ENCODE measurements at places on chromosomes 16 and 17.

- no peak for DNase-seq
Observed at GRCh38 chr17:77723909-77724875, 234.3 kb upstream of the TNRC6C start.

GRCh38 chr16:76183647-76184046 lies 93.6 kb upstream of the CNTNAP4 start:
- no peak for DNase-seq

- no peak for DNase-seq
Observed at GRCh38 chr16:72164691-72165090, 7.3 kb downstream of the PMFBP1 start.

DNA sequence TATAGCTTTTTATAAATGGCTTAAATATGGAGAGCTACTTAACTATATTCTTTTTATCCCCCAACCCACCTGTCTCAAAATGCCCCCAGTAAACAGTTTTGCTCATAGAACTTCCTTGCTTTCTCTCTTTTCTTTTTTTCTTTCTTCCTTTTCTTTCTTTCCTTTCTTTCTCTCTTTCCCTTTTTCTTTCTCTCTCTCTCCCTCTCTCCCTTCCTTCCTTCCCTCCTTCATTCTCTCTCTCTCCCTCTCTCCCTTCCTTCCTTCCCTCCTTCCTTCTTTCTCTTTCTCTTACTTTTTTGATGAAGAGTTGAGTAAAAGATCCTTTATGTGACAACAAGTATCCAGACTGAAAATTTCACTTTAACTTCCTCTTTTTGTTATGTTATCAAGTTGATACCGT lies 48.2 kb downstream of the KCNJ2 start:
- DNase-seq, result no peak

GRCh38 chr17:61335105-61335844 lies 64.4 kb upstream of the TBX2 start:
- DNase-seq, result no peak

DNA sequence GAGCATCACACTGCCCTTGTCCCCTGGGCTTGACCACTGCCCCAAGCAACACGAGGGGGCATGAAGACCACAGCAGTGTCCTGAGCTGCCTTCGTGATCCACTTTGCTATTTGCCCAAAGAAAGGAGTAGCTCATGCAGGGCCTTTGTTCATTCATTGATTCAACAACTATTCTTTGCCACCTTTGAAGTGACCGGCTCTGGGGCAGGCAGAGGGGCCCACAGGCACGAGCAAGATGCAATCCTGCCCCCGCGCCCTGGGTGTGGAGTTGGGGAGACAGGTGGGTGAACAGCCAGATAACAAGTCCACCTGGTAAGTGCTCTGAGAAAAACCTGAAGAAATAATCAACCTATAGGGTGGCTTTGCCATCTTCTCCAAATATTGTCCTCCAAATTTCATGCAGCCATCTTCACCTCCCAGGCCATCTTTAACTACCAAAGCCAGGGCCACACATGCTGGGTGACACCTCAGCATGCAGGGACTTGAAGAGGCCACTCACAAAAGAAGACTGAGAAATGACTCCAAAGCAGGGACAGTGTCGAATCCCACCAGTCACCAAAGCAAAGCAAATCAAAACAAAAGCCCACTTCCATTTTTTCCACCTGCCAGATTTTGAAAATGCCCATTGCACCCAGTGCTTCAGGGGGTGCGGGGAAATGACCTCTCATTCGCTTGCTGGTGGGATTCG lies 18.2 kb upstream of the RBFOX3 start:
- no peak for DNase-seq

- no peak for DNase-seq
Observed at GRCh38 chr16:54429029-54429428, 142.4 kb upstream of the IRX3 start.

- no peak for DNase-seq
Observed at GRCh38 chr17:31067691-31068184, 27.0 kb upstream of the NF1 start.

DNA sequence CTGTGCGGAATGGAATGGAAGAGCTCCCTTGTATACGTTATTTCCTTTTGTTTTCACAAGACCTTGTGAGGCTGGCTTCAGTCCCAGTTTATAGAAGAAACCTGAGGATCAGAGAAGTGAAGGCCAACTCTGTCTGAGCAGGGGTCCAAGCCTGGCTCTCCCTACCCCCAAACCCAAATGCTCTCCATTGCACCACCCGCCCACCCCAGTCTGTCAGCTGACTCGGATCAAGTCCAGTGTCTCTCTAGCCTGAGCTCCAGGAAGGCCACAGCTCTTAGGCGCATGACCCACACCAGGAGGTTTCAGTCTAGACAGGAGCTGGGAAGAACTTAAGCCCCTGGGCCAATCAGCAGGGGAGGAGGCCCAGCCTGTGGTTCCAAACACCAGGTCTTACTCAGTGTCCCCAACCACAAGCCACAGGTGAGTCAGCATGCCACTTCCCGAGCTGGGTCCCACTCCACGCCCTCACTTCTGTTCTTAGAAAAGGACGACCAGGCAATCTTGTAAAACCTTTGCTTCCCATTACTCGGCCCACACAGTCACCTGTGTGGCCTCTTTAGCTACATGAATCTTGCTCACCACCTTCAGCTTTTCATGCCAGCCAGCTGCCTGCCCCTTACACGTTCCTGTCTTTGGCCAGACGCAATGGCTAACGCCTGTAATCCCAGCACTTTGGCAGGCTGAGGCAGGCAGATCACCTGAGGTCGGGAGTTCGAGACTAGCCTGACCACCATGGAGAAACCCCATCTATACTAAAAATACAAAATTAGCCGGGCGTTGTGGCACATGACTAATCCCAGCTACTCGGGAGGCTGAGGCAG lies 27.8 kb downstream of the TK2 start:
- no peak for DNase-seq

DNA sequence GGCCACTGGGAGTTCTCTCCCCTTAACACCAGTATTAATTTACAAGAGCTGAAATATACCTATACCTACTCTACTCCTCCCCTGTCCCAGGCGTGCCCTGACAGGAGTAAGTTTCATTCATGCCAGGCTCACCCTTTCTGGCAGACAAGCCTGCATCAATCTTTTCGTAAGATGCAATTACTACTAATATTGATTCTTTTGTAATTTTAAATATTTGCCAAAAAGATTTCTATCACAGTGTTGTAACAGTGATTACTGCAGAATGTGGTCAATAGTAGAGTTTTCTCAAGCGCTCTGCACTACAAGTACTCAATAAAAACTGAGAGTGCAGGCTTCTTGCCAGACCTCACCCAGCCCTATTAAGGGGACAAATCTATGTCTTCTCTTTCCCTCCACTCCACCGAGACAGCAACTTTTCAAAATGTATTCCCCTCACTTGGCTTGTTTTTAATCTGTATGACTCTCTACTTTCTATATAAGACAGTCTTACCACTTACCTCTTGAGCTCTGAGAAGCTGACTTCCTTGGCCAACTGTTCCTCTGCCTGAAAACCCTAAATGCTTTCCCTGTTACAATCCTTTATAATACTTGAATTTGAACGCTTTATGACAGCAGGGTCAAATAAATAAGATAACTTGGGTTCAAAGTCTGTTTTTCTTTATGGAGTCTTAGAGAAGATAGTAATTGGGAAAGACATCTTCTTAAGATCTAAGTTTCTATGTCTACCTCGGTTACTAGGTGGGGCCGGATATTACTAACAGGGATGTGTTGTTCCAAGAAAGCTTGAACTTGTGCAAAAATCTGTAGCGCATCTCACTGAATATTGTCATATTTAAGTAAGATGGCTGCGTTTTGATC lies at the start of gene TMIGD1:
Gene TMIGD1 (minus strand): TSS at position 555 of the 858 bp plus-strand sequence. CDS start 1,924 bp downstream, outside the sequence.
- no peak for DNase-seq

GRCh38 chr17:48261297-48261880 lies 153.8 kb downstream of the SNX11 start:
- no peak for DNase-seq

DNA sequence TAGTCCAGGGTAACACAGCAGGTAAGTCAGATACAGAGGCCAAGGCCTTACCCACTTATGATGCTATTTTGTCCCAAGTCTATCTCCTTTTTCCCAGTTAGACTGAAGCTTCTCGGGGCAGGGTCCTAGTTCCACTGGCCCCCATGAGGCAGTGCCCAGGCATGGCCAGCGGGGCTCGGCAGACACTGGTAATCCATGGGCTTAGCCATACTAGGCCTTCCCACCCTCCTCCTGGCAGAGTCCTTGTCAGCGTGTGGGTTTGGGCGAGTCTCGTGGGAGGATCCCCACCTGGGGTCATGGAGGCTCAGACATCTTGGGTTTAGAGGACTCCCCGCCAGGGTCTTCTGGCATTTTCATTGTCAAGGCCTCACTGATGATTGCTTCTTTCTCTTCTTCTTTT lies 84.7 kb upstream of the BRD7 start:
- no peak for DNase-seq

GRCh38 chr16:8673611-8674412 lies 605 bp upstream of the ABAT start:
- no peak for DNase-seq

GRCh38 chr17:38429476-38430100 lies 1.3 kb downstream of the ARHGAP23 start:
- DNase-seq, result no peak

DNA sequence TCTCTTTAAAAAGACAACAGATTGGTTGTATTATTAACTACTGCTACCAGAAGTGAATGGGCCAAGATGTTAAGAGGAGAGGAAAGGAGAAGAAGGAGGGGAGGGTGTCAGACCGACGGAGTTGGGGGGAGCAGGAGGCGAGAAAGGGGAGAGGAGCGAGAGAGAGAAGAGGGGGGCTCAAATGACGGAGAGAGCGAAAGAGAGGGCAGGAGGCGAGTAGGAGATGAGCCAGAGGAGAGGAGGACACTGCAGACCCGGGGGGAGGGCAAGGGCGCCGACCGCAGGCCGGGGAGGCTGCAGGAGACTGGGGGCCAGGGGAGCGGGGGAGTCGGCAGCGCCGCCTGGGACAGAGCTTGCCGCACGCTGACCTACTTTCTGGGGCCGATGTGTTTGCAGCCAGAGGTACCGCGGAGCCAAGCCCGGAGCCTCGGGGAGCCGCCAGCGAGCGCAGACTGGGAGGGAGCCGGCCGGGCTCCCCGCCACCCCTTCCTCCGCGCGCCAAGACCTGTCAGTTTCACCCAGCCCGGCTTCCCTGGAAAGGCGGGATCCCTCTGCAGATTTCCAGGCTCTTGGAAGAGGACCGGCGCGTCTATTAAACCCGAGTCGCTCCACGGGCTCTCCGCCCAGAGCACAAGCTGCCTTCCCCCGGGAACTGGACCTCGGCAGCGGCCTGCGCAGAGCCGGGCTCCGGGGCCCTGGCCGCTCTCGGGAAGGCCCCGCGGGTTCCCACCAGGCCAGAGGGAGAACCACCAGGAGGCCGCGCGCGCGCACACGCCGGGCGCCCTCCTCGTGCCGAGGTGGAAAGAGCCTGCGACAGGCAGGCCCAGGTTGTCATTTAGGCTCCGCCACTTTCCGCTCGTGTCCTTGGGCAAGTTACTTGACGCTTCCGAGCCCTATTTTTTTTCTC lies 74.6 kb downstream of the CMC2 start:
- DNase-seq, result peak; percentile 29

GRCh38 chr16:11180489-11180888 lies 75.5 kb downstream of the SOCS1 start:
- DNase-seq, result no peak
